DMS 273 treated with DMSO at 0.1 percent for 48 hours (cell line): ENCODE measurements at places on chromosomes 16 and 17.

GRCh38 chr17:73307130-73307529, 4.7 kb downstream of the CDC42EP4 start:
- peak; percentile 24 for DNase-seq

GRCh38 chr17:15247891-15248529, 17.1 kb downstream of the PMP22 start:
- no peak for DNase-seq

DNA sequence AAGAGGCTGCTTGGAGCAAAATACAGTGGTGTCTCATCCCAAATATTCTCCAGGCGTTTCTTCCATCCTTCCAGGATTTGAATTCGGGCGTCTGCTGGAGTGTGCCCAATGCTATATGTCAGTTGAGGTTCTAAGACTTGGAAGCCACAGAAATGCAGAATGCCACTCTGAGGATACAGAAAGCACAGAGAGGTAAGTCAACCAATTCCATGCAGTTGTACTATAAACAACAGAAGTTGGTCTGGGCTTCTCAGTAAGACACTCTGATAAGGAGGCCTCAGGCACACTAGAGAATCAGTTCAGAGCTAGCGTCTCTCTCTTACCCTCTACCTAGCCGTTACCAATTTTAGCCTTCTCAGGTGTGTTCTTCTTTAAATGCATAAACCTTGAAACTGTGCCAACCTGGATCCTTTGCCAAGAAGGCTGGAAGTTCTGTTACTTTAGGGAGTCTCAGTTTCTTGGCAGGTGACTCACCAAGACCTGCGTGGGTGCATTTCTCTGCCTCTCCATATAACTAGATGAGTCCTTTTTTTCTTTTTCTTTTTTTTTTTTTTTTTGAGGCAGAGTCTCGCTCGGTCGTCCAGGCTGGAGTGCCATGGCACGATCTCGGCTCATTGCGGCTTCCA, 15.1 kb downstream of the NQO1 start:
- DNase-seq: no peak

DNA sequence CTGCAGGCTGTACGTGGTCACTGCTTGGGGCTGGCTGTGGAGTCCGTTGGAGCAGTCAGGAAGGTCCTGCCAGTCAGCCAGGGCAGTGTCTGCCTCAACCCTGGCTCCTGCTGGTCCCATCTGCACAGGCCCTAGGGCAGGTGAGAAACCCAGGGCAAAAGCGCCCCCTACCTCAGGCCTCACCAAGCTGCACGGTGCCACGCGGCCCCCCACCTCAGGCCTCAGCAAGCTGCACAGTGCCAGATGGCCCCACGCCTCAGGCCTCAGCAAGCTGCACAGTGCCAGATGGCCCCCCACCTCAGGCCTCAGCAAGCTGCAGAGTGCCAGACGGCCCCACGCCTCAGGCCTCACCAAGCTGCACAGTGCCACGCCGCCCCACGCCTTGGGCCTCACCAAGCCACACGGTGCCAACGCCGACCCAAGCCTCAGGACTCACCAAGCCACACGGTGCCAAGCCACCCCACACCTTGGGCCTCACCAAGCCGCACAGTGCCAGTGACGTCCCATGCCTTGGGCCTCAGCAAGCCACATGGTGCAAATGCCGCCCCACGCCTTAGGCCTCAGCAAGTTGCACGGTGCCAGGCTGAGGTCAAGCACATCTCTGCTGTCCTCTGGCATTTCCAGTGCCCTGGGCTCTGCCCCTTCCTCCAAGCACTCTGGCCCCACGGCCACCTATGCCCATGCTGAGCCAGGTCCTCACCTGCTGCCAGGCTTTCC, 5.5 kb downstream of the TMEM204 start:
- DNase-seq: peak; percentile 94

DNA sequence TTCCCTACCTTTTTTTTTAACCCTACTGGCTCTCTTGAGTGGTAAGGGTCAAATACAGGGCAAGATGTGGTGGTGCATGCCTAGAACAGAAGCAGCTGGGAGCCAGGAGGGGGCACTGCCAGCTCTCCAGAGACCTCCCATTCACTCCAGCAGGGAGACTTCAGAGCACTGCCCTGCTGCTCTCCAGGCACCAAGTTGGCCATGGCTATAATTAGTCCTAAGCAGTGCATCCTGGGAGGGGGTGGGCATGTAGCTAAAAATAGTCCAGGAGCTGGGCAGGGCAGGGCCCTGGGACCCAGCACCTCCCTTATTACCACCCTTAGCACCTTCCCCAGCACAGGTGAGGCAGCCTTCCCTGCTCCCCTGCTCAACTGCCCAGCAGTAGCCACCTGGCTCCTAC, 3.5 kb downstream of the CORO6 start:
- peak; percentile 31 for DNase-seq

DNA sequence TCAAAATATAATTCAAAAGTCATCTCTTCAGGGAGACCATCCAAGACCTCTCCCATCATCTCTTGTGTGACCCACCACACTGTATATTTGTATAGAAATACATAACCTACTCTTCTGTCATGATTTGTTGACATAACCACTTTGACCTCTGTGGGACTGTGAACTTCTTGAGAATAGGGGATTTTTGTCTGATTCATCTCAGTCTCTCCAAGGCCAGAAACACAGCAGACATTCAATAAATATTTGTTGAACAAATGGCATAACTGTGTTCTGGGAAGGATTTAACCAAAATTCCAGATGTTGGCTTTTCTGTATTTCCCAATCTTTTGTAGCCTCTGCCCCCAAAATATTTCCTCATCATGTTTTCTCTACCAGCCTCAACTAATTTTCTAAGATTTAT, 169.7 kb downstream of the CDH11 start:
- no peak for DNase-seq

DNA sequence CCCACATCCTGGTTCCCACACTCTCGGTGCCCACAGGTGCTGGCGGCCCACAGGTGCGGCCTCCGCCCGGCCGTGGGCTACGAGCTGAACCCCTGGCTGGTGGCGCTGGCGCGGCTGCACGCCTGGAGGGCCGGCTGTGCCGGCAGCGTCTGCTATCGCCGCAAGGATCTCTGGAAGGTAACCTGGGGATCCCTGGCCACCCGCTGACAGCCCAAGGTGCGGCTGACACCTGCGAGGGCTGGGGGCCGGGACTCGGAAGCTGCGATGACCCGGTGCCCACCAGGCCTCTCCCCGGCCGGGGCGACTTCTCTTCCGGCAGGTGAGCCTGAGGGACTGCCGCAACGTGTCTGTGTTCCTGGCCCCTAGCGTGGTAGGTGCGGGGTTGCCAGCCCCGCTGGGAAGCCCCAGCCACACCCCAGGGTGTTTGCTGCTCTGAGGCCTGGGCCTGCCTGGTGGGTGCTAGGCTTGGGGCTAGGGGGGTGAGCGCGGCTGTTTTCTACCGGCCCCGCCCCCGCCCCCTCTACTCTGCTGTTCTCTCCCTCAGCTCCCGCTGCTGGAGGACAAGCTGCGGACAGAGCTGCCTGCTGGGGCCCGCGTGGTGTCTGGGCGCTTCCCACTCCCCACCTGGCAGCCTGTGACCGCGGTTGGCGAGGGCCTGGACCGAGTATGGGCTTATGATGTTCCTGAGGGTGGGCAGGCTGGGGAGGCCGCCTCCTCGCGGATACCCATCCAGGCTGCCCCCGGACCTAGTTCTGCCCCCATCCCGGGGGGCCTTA, 1.0 kb downstream of the ANTKMT start:
- DNase-seq: no peak

GRCh38 chr16:65201511-65201910, 79.6 kb upstream of the CDH11 start:
- no peak for DNase-seq

GRCh38 chr16:80066805-80067580, 466.5 kb upstream of the MAF start:
- DNase-seq: no peak

GRCh38 chr16:4016658-4017057, 99.6 kb downstream of the ADCY9 start:
- no peak for DNase-seq

DNA sequence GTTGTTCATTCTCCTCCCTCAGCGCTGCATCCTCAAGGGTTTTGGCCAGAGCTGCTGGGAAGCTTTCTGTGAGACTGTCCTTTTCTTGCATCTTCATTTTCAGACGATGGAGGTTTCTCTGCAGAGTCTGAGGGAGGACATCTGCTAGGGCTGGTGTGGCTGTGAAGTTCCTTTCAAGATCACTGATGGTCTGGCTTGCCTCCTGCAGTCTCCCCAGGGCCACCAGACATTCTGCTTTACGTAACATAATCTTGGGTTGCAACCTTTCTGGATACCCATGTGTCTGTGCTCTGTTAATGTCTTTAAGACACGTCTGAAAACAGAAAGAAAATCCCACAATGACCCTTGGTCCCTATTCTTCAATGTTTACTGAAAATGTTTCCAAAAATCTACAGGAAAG, 29.0 kb downstream of the SMYD4 start:
- no peak for DNase-seq

- no peak for DNase-seq
Observed at GRCh38 chr17:76570877-76571471, 14.7 kb downstream of the ST6GALNAC2 start.

- no peak for DNase-seq
Observed at GRCh38 chr16:54425681-54426552, 139.3 kb upstream of the IRX3 start.

DNA sequence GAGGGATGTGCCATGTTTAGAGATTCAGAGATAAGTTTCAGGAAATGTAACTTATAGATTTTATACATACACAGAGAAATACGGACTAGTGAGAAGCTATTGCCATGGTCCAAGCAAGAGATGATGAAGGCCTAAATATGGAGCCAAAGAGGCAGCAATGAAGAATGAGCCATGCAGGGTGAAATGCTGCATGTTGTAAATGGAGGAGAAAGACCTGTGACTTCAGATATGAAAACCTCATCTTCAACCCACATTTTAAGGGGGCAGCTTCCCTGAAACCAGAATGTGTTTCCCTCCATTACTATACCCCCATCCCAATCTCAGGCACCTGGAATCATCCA, 2.9 kb downstream of the CCL2 start:
- DNase-seq: no peak

DNA sequence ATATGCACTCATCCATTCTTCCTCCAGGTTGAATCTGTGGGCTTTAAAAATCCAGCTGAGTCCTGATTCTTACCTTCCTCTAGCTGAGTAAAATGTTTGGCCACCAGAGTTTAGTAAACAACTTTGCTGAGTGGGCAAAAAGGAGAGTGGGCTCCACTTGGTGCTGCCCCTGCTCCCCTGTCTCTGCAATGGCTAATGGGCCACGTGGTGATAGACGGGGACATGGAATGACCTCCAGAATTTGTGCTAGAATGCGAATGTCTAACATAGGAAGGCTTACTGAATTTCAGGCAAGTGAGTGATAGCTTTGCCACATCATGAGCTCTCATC, 137.3 kb upstream of the CES5A start:
- no peak for DNase-seq

- DNase-seq: no peak
Observed at GRCh38 chr16:87407511-87408112, 15.5 kb downstream of the MAP1LC3B start.

DNA sequence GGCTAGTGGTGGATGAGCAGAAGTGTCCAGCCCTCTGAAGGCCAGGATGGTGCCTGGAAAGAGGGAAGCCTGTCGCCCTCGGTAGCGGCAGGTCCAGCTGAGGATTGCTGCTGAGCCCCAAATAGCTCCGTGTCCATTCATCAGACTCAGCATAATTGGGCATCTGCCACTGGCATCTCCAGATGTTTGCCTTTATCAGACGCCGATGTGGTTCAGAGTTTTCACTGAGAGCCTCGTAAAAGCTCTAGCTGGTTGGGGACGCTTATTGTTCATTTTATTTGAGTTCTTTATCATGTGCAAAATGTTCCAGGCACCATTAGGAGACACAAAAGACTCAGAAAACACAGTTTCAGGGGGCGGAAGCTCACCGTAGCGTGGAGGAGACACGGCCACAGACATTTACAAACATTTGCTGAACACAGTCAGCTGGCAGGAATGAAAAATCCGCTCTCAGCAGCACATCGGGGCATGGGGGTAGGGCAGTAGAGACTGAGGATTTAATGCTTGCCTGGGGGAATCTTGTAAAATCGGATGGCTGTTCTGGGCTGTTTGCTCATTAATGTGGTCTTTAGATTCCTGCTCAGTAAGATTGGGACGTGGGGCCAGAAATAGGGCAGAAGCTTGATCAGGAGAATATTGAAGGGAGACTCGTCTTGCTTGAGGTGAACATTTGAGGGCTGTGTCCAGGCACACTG, 41.7 kb downstream of the SMPD3 start:
- no peak for DNase-seq

- DNase-seq: no peak
Observed at GRCh38 chr17:55620023-55620422, 102.6 kb downstream of the TMEM100 start.

- DNase-seq: no peak
Observed at GRCh38 chr16:53542283-53542682, 39.3 kb upstream of the AKTIP start.

GRCh38 chr17:75753514-75754377, 11.2 kb downstream of the GALK1 start:
- DNase-seq: no peak

- DNase-seq: no peak
Observed at GRCh38 chr17:51601622-51602261, 341.4 kb downstream of the UTP18 start.

DNA sequence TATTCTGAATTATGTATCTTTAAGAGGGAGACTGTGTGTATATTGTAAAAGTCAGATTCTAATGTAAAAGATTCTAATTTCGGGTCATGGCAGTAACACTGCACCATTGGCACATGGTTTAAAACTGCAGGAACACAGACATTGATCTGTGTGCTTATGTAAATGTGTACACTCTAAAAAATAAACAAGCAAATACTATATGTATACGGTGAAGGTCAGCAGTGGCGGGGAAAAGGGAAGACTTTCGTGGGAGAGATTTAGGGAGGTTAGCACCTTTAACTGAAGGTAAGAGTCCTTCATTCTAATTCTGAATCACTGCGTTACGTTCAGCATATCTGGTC, 157.8 kb upstream of the FAM20A start:
- DNase-seq: no peak

- DNase-seq: no peak
Observed at GRCh38 chr17:9509236-9509816, 66.3 kb downstream of the STX8 start.

DNA sequence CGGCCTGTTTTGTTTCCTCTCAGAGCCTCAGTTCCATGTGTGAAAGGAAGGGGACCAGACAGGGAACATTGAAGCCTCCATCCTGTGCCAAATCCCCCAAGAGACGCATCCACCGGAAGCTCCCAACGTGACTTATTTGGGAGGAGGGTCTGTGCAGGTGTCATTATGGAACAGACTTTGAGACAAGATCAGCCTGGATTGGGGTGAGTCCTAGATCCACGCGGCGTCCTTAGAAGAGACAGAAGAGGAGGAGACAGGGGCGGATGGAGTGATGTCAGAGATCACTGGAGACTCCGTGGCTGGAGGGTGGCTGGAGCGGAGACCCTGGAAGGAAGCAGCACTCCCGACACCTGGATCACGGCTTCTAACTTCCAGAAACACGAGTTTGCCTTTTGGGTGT, 80.0 kb downstream of the KLHDC4 start:
- no peak for DNase-seq
